Common myeloid progenitor, CD34-positive (primary cell): ENCODE measurements at places on chromosomes 12 and 14.
A peak's percentile ranks its signal among the peaks of the same experiment; 100 is the strongest.

GRCh38 chr14:91380610-91381371, 36.8 kb downstream of the CCDC88C start:
- DNase-seq = peak; percentile 57

GRCh38 chr12:28059668-28060067, 87.1 kb upstream of the PTHLH start:
- DNase-seq = no peak

GRCh38 chr14:56944397-56944796, 134.1 kb upstream of the OTX2 start:
- no peak for DNase-seq

- no peak for DNase-seq
These were observed 92.5 kb downstream of the TMCC3 start for GRCh38 chr12:94557746-94558295.

DNA sequence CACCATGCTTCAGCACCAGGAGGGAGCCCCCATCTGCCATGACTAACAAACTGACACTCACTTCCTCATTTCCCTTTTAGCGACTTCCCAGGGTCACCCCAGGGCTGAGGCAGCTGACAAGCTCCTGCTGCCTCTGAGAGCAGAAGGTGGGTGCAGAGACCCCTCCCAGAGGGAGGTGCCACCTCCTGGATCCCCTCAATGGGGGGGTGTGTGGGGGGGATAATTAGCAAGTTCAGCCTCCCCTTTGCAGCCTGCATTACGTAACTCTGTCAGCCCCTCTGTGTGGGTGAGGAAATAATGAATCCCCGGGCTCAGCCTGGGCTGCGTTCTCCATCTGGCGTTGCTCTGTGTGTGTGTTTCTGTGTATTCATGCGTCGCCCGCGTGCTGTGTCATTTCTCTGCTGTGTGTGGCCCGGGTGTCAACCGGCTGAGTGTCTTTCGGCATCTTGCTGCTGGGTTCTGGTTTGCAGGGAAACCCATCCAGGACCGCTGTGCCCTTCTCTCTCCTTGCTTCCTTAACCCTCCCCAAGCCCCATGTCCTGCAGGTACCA, 28.0 kb downstream of the NOS1 start:
- DNase-seq = peak; percentile 58

- DNase-seq = no peak
These were observed 14.5 kb downstream of the POLE start for GRCh38 chr12:132672678-132673077.

DNA sequence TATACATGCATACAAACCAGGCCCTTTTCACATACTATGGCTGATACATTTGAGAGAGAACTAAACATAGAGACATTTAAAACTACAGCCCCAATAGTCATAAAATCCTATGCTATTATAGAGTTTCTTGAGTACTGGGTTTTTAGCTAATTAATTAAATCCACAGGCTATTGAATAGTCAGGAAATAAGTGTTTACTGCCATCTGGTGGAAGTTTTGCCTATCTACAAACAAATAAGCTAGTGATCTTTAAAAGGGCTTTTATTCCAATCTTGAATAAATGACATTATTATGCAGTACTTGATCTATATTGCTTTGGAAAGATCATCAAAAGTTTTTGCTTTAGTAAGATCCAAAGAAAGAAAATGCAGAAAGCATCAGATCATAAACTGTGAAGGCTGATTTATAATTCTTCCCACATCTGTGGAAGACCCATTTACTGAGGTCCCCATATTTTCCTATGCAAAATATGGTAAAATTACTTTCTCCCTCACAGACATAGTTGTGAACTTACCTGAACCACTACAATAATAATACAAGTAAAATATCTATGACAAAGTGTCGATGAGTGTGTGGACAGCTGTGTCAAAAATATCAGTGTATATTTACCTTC, 131.3 kb downstream of the ITPR2 start:
- DNase-seq = peak; percentile 70

- peak; percentile 64 for DNase-seq
These were observed 13.6 kb upstream of the ZNF705A start for GRCh38 chr12:8143261-8143660.

GRCh38 chr12:120488057-120488640, 7.8 kb upstream of the DYNLL1 start:
- no peak for DNase-seq

DNA sequence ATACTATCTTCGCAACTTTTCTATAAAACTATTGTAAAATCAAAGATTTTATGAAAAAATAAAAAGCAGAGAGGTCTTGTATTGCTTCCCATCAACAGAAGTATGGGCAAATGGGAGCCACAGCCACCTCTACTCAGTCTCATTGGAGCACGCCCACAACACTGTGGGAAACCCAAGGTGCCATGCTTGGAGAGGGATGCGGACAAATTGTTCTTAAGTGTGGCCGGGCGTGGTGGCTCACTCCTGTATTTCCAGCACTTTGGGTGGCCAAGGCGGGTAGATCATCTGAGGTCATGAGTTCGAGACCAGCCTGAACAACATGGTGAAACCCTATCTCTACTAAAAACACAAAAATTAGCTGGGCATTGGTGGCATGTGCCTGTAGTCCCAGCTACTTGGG, 498.2 kb upstream of the SOX5 start:
- no peak for DNase-seq

DNA sequence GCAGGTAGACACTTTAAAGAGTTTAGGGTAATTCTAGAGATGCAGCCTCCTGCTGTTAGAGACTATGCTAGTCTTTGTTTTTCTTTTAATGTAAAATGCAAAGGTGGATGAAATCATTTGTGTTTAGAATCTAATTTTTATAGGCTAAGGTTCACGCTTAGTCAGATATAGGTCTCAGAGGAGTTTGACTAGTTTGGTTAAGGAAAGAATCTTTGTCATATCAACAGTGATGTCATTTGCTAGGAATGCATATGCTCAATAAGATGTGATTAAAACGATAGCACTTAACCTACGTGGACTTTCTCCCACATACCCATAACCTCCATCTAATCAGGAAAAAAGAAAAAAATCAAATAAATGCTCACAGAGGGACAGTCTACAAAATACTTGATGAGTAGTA, 859.3 kb upstream of the ATXN7L3B start:
- DNase-seq = no peak

DNA sequence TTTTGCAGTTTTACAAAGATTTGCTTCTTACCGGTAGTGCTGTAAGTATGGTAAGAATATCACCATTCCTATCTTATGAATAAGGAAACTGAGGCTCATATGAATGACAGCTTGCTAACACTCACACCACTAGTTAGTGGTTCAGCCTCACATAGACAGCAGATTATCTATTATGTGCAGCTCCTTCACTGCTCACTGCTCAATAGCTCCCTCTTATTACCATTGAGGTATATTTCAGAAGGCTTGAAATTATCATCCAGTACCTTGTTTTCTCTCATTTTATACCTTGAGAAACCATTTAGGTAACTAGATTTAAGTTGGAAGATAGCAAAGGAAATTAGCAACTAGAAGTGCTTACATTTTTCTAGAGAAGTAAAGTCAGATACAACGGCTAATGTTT, 15.5 kb downstream of the RIC8B start:
- DNase-seq = no peak

GRCh38 chr14:82850576-82850975, 1316.9 kb upstream of the SEL1L start:
- DNase-seq = no peak

DNA sequence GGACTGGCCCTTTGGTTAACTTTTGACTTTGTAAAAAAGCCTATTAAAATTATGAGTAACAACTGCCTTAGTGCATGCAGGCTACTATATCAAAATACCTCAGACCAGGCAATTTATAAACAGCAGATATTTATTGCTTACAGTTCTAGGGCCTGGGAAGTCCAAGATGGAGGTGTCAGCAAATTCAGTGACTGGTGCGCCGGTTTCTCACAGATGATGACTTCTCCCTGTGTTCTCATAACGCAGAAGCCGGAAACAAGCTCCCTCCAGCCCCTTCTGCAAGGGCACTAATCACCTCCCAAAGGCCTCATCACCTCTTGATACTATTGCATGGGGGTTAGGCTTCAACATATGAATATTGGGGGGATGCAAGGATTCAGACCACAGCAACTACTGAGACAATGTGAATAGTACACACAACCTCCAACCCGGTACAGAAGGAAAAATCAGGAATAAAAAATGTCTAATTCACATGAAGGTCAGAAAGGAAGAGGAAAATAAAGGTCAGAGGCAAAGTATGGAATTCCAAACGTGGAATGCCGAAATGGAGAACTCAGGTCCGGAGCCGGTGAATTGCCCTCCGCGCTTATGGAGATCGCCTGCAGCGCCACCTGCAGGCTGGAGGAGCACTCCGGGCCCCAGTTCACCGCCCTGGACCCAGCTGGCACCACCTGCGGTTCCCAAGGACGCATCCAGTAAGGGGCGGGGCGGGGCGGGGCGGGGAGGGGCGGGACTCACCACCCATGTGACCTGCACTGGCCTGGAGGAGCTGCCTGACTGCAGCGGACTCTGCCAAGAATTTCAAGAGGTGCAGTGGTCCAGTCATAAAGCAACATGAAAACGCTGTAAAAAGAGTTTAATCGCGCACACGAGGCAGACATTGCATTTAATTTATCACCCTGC, 203.4 kb downstream of the KIF26A start:
- DNase-seq = peak; percentile 28

- DNase-seq = no peak
These were observed 124.9 kb downstream of the ATP23 start for GRCh38 chr12:58066296-58066695.

- peak; percentile 64 for DNase-seq
These were observed 97.5 kb downstream of the ZFP36L1 start for GRCh38 chr14:68695326-68695768.

GRCh38 chr14:95255487-95255886, 64.2 kb downstream of the CLMN start:
- DNase-seq = peak; percentile 56

- no peak for DNase-seq
These were observed 316.0 kb downstream of the RAD51B start for GRCh38 chr14:68135566-68135965.

- no peak for DNase-seq
These were observed 15.6 kb downstream of the ACVRL1 start for GRCh38 chr12:51922762-51923505.

DNA sequence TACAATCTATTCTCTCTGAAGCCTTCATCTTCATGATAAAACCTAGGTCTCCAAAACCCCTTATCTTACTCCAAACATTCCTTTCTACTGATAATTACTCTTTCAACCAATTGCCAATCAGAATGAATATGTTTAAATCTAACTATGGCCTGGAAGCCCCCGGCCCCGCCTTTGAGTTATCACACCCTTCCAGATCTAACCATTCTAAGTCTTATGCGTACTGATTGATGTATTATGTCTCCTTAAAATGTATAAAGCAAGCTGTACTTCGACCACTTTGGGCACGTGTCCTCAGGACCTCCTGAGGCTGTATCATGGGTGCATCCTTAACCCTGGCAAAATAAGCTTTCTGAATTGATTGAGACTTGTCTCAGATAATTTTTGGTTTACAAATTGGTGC, 14.4 kb downstream of the PABPN1 start:
- DNase-seq = peak; percentile 29

DNA sequence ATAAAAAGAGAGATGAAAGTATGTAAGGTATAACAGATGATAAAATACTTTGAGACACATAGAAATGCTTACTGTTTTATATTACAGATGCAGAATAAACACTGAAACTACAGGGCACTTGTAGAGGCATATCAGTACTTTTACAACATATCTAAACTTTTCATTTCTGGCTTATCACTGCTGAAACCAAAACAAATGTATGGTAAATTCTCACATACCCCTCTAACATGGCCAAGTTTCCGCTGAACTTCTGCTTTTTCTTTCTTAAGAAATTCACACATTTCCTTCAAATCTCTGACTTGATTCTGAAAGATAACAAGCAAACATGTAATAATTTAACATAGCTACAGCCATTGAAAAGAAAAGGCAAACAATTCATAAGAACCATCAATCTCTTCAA, 33.3 kb upstream of the C12orf50 start:
- peak; percentile 70 for DNase-seq

DNA sequence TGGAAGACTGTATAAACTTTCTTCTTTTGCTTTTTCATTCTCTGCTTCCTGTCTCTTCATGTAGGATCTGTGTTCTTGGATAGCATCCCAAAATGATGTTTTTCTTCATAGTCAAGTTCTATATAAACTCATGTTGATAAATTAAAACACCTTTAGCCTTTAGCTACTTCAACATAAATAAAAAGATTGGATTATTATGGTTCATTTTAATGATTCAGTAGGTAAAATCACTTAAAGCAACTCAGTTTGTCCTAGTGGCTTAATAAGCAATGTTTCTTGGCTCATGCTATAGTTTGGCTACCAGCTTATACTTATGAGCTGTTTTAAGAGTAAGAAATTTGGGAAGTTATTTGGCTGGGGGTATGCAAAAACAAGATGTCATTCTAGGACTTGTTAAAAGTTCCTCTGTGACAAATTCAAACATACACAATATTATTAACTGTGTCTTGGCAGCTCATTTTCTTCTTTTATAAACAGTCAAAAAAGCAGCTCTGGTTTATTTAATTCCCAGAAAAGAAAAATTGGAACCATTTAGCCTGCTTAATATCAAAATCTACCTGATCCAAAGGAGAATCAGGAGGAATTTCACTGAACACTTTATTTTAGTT, 111.4 kb downstream of the TMTC3 start:
- no peak for DNase-seq

- no peak for DNase-seq
These were observed 4.1 kb upstream of the PLEK2 start for GRCh38 chr14:67416085-67416484.

DNA sequence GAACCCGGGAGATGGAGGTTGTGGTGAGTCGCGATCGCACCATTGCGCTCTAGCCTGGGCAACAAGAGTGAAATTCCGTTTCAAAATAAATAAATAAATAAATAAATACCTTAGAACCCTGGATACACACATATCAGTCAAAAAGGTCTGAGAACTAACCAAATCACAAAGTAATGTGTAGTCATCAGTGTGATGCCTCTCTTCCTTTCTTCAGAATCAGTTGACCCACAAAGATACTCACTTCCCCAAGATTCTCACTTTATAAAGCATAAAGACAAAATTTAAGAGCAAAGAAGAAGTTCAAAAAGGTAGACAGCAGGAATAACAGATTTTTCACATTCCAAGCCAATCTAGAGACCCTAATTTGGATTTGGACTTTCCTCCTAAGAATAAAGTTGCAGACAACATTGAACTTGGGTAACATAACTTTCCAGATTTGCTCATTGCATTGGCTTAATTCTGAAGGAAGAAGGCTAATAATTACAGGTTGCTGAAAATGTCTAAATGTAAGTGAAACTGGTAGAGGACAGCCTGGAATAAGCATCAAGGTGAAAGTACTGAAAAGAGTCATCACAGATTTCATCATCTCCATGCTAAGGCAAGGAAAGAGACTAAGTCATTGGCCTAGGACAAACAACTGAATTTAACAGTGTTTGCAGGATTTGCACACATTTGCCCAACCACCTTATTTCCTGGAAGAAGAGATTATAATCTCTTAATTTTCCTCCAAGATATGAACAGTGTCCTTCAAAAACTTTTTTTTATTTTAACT, 17.4 kb downstream of the TMED10 start:
- no peak for DNase-seq

DNA sequence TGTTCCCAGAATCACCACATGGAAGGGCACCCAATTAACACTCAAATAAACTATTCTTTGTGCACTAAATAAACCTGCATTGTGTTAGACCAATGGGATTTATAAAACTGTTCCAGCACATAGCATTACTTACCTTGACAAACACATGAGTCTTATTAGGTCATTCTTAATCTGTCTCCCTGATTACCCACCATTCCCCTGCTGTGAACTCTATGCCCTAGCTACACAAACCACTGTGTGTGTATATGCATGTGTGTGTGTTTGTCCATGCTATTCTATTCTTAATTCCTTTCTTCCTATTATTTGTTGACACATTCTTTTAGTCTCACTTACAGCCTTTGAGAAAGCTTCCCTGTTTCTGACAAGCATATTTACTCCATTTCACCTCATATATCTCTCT, 303.6 kb upstream of the GARIN6 start:
- no peak for DNase-seq
